Vein endothelial cell (primary cell): ENCODE measurements at places on chromosomes 11 and 22. TPM values are rescaled to one million over a fixed set of nuclear protein-coding genes. Genes with fewer than 3 reads are reported as not detected.

The NRIP3 gene
- 6.9 and 10.3 TPM in 2 replicates for total RNA-seq

The MB gene
- not detected in 2 replicates for total RNA-seq

The SERHL2 gene
- 1.6 and 3.3 TPM in 2 replicates for total RNA-seq

The NXPE1 gene
- not detected in 2 replicates for total RNA-seq

The VPREB1 gene
- not detected in 2 replicates for total RNA-seq

The CTSC gene
- 189 and 230 TPM in 2 replicates for total RNA-seq

The RTN4RL2 gene
- total RNA-seq, result under 0.01 and 0.19 TPM in 2 replicates

The CENPM gene
- 9.1 and 12.6 TPM in 2 replicates for total RNA-seq

The RHOD gene
- total RNA-seq, result 13.4 and 13.9 TPM in 2 replicates
